Vagina (tissue), 2 donors: ENCODE measurements at places on chromosomes 16 and 17.

DNA sequence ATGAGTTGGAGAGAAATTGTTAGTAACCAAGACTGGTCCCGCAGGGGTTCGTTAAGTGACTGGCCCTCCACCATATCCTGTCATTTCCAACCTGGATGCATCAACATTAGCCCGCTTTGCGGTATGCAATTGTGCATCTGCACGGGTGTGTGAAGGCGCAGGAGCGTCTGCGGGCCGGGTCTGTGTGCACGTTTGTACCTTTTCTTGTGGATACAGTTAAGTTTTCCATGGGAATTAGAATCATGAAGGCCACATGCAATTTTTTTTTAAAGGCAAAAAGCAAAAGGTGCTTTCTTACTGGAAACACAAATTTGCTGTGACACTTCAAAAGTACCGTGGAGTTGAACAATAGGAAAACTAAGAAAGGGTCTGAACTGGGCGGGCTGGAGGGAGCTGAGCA, 355.4 kb upstream of the ZFHX3 start:
- no peak for DNase-seq

DNA sequence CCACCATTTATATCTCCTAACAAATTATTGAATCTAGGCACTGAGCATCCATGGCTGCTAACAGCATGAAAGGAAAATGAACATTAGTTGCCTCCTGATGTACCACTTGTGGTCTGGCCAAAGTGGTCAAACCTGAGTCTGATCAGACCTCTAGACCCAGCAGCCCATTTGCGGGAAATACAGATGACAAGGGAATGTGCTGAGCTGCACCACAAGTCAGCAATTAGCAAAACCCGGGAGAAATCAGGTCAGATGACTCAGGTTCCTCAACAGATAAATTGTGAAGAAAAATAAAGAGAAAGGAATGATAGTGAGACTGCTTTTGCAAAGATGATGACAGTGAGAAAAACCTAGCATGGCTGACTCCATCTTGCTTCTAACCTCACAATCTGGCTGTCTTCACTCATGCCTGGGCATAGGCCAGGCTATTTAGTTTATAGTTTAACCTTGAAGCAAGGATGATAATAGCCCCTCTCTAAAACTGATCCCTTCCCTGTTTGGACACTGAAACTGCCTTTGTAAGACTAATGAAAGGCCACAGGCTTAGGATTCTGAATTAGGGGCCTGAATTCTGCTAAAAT, 142.7 kb upstream of the ASIC2 start:
- no peak for DNase-seq

- no peak for DNase-seq
These were observed 24.0 kb downstream of the CPSF4L start for GRCh38 chr17:73237714-73238113.

GRCh38 chr16:49278944-49279725, 2.5 kb downstream of the CBLN1 start:
- no peak for DNase-seq

- DNase-seq = no peak
These were observed 3.6 kb downstream of the ZNF267 start for GRCh38 chr16:31876951-31877828.

DNA sequence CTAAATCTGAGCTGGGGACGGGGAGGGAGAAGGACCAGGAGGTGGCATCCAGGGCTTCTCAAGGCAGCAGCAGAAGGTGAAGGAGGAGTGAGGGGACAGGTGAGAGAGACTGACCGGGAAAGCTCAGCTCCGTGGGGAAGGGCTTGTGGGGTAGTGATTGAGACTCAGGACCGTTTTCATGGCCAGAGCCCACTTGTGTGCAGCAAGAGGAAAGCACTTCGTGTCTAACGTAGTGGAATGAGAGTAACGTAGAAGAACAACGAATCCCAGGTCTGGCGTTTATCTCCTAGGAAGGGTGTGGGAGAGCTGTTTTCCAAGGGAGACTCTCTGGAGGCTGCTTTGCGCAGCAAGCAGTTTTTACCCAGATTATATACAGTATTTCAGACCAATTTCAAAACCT, 1.3 kb upstream of the CDH3 start:
- no peak for DNase-seq

GRCh38 chr16:85398688-85399582, 214.2 kb upstream of the GSE1 start:
- DNase-seq = no peak

DNA sequence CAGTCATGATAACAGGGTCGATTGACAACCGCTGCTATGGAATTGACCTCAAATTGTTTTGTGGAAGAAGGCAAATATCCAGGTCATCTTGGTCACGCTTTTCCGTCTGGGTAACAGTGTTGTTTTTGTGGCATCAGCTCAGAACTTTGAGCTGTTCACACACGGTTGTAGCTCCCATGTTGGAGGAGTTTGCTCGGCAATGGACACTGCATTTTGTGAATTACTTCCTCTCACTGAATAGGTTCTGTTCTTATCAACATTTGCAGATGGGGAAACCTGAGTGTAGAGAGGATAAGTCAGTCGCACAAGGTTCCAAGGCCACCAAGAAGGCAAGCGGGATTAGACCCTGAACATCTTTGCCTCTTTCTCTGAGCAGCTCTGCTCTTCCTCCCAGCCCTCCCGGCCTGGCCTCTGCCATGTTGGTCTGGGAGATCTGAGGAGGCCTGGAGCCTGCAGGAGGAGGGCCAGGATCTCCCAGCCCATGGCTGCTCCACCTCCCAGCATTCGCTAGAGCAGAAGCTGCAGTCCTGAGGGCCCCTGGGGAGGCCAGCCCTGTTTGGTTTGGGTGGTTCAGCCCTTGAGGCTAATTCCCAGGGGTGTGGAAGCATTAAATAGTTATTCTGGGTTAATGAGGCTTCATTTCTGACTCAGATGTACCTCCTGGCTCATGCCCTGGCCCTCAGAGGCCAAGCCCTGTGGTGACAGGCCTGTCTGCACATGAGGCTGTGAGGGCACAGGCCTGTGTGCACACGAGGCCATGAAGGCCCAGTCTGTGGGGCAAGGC, 154.1 kb upstream of the PLCG2 start:
- no peak for DNase-seq

DNA sequence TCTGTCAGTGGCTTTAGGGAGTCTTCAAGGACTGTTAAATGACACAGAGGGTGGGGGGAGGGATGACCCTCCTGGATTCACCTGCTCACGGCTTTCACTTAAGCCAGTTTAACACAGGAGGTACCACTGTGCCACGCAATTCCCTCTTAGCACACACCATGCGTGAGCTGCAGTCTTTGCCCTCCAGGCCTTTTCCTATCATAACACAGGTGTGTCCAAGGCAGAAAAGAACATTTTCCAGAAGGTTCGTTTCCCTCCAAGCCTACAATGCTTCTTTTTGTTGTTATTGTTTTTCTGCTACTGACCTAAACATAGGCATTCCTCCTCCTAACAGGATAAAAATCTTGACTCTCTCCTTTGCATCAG, 1.1 kb downstream of the ZFHX3 start:
- DNase-seq = no peak

GRCh38 chr17:34763728-34764665, 184.6 kb downstream of the TMEM132E start:
- no peak for DNase-seq

GRCh38 chr17:51890710-51891109, 267.8 kb downstream of the CA10 start:
- no peak for DNase-seq

- DNase-seq = no peak
These were observed 5.5 kb upstream of the KIF22 start for GRCh38 chr16:29784901-29785500.

DNA sequence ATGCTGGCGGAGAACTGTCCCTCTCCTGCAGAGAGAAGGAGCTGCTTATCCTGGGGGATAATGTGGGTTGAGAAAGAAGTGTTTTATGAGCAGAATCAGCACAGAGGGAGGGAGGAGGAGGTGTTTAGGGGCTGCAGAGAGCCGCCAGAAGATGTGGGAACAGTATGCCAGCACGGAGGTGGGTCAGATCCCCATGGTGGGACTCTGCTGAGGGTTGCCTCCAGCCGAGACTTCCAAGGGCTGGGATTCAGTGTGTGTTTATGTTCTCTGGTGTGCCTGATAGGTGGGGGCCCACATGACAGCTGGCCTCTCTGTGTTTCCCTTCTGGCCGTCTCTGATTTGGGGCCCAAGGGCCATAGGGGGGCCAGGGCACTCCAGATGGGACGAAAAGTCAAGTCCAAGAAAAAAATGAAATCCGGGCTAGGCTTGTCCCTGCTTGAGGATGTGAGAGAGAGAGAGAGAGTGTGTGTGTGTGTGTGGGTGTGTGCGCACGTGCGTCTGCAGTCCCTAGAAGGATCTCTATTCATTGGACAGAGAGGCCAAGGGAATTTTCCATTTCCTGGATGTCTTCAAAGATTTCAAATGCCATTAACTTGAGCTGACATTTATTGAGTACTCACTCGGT, 21.6 kb downstream of the PRKCB start:
- no peak for DNase-seq

DNA sequence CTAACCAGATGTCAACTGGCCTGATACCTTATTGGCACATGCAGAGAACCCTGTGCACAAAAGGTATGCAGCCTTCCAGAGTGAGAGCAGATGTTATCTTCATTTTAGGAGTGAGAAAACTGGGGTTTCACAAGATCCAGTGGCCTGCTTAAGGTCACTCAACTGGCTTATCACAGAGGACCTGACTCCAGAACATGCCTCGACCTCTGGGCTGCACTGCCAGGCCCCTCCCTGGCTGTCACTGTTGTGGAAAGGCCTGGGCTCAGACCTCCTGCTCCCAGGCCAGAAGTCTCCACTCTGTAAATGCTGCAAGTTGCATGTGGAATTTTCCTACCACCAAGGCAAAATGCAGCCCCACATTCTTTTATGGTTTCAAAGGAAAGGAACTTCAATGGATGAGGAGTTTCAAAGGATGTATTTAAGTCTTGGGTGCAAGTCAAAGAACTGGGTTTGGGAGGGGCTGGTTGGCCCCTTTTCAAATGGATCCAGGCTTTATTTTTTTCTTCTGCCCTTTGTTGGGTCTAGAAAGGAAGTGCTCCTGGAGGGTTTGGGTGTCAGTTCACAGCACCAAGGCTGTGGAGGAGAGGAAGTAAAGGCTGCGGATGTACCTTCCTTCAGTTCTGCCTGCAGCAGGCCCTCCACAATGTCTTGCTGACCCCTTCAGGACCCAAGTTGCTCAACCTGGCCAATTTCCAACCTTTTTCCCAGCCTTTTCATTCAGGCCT, 30.4 kb upstream of the SMPD3 start:
- DNase-seq = no peak

DNA sequence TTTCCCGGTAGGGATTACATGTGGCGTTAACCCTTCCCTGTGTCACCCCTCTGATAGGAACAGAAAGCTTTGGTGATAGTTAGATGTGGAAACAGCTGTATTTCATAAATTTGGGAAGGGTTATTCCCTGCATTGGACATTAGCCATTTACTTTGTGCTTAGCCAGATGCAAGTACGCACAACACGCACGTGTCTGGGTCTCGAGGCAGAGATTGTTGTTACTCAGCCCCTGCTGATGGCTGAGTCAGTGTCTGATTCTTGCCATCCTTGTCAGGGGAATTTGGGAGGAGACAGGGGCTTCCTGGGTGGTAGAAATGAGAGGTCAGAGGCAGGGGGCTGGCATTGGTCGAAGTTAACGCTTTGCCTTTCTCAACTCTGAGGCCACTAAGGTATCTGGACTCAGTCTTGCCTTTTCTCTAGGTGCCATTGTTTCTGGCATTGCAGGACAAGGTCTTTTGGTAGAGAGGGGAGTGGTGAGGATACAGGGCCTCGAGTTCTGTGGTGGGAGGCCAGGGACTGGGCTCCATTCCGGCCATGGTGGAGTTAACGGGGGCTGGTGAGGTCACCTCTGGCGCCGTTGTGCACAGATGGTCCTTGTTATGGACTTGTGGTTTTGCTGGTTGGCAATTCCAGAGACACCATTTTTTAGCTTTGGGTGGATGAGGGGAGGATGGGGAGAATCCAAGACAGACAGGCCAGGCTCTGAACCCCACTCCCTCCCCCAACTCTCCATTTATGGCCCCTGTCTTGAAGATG, 8.2 kb downstream of the MMP2 start:
- no peak for DNase-seq

GRCh38 chr17:1695365-1695764, 10.7 kb upstream of the PRPF8 start:
- no peak for DNase-seq

- DNase-seq = no peak
These were observed 373.7 kb downstream of the SNX29 start for GRCh38 chr16:12349936-12350850.

DNA sequence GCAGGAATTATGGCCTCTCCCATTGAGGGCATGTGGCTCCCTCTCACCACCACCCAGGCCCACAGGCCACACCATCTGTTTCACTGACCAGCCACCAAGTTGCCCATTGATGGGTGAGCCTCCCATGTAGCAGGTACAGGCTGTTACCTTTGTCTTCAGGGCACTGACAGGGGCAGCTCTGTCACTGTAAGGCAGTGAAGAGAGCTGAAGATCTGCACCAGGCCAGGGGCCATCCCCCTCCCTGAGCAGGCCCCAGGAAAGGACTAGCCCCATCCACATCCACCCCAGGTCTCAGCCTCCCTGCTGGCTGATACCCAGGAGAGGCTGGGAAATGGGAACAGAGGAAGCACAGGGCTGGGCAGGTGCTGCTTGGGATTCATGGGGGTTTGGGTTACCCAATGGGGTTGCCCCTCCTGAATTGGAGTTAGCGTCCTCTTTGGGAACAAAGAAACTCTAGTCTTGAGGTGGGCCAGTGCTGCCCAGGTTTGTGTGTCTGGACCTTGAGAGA, 1691.4 kb downstream of the TP53TG3F start:
- DNase-seq = no peak
